Mammary epithelial cell (primary cell): ENCODE measurements at places on chromosomes 6 and 20. TPM values are rescaled to one million over a fixed set of nuclear protein-coding genes. Genes with fewer than 3 reads are reported as not detected.
A peak's percentile ranks its signal among the peaks of the same experiment; 100 is the strongest.

DNA sequence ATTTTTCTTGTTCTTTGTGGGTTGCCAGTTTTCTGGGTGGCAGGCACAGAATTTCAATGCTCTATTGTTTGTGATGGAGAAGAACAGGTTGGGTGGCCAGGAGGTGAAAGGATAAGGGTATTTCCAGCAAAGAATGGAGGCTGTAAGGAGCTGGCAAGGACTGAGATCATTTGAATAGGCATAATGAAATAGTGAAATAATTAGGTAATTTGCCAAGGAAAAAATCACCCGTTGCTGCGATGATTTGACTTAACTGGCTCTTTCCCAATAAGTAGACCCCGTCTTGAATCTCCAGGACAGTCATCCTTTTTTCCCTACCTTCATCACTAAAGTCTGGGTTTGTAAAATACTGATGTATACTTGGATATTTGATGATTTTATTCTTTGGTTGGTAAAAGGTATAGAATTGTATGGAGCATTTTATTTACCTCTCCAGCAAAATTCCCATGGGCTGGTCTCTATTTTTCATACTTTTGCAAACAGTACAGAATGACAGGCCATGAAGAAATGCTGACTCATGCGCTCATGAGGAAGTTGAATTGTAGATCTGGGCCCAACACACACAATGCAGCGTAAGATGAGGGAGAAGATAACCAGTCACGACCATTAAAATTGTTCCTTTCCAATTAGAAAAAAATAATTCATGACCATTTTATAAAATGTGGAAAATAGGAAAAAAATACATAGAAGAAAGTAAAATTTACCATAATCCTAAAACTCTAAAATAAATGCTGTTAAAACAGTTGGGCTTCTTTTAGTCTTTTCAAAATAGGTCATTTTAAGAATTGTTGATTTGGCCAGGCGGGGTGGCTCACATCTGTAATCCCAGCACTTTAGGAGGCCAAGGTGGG, 2.4 kb upstream of the GCNT2 start:
- peak; percentile 21 for DNase-seq

DNA sequence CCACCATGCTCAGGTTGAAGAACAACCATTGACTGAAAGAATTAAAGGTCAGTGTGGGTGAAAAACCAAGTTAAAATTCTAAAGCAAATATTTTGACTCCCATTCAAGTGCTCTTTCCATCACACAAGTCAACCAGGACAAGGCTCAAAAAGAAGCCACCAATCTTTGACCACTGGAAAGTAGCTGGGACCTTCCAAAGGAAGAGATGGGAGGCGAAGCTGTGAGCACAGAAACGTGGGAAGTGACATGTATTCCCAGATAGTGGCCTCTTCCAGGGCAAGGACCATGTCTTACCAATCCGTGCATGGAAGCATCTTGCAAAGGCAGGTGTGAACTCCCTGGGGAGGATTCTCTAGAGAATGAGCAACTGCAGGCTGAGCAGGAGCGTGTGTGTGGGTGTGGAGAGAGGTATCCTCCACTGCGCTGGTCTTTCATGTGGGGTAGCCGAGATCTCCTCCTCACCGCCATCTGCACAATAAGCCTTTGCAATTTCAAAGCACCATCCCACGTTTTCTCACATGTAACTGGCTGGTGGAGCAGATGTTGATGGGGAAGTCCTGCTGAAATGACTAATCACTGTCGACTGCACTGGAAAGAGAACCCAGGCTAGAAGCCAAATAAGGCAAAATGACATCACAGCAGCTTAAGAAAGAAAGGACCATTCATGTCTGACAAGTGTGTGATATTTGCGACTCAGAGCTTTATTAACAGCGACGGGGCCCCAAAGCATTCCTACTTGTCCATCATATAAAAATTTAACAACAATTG, 189.4 kb upstream of the RREB1 start:
- DNase-seq = peak; percentile 71

DNA sequence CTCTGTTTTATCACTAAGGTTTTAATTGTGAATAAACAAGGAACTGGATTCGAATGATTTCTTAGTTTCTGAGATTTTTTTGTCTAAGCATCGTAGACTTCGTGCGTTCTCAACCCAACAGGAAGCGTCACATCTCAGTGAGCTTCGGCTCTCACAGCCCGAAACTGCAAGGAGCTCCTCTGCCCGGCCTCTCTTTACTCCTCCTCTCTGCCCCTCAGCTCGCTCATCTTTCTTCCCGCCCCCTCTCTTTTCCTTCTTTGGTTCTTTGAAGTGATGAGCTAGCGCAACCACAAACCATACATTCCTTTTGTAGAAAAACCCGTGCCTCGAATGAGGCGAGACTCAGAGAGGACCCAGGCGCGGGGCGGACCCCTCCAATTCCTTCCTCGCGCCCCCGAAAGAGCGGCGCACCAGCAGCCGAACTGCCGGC, 480 bp upstream of the NT5E start:
- DNase-seq = peak; percentile 80

- no peak for DNase-seq
These were observed 42.5 kb downstream of the CD109 start for GRCh38 chr6:73738367-73739028.

DNA sequence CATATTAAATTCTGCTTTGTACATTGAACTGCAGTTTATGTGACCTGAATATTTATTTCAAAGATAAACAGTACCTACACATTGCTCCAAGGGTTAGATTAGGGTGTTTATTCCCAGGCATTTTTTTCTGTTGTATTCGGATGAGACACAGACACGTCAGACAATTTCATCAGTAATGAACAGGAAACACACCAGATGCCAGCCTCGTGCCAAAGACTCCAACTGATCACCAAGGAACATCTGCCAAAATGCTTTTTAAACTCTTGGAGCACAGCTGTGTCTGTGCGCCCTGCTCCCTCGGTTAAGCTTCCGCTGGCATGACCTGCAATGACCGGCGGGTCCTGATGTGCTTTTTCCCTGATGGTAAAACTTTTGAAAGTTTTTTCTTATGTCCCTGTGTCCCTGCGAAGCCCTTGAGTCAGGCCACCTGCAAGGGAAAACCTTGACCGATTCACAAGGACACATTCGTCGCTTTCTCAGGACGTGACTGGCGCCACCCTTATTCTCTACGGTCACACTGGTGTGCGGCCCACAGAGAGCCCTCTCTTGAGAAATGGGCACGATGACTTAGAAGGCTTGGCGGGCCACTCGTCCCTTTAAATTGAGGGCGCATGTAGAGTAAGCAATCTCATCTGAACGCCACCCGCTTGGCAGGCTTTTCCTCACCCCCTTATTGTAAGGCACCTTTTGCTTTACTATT, 173.9 kb downstream of the QKI start:
- DNase-seq = peak; percentile 56

- no peak for DNase-seq
These were observed 57.1 kb downstream of the SERAC1 start for GRCh38 chr6:158110986-158111385.

The FAM209B gene
- polyA plus RNA-seq = 0.22 TPM

The MRAP2 gene
- 1.4 TPM for polyA plus RNA-seq

- DNase-seq = no peak
These were observed 354.5 kb upstream of the SYNCRIP start for GRCh38 chr6:85997206-85997605.

GRCh38 chr20:16260911-16261310, 312.3 kb downstream of the KIF16B start:
- DNase-seq = no peak

The SSR1 gene
- polyA plus RNA-seq = 124 TPM

The HNF4A gene
- 0.06 TPM for polyA plus RNA-seq

- no peak for DNase-seq
These were observed 81.7 kb upstream of the TENT5A start for GRCh38 chr6:81834141-81834681.

DNA sequence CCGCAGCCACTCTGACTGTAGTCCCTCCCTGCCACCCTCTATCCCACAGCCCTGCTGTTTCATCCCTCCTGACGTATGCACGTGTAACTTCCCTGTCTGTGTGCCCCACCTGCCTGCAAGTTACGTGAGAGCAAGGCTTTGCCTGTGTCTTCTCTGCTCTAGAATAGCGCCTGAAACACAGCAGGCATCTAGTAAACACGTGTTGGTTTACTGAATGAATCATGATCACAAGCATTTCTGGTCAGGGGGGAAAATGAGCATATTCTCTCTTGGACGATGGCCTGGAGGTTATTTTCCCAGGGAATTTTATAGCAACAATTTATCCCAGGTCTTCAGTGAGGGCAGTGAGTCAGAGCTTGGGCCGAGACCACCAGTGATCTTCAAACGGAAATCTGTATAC, 38.3 kb downstream of the PSMG4 start:
- no peak for DNase-seq

The PI16 gene
- not detected for polyA plus RNA-seq

- DNase-seq = no peak
These were observed 39.0 kb downstream of the BCKDHB start for GRCh38 chr6:80145509-80145908.

GRCh38 chr6:75044846-75045245, 161.0 kb downstream of the COL12A1 start:
- DNase-seq = no peak

DNA sequence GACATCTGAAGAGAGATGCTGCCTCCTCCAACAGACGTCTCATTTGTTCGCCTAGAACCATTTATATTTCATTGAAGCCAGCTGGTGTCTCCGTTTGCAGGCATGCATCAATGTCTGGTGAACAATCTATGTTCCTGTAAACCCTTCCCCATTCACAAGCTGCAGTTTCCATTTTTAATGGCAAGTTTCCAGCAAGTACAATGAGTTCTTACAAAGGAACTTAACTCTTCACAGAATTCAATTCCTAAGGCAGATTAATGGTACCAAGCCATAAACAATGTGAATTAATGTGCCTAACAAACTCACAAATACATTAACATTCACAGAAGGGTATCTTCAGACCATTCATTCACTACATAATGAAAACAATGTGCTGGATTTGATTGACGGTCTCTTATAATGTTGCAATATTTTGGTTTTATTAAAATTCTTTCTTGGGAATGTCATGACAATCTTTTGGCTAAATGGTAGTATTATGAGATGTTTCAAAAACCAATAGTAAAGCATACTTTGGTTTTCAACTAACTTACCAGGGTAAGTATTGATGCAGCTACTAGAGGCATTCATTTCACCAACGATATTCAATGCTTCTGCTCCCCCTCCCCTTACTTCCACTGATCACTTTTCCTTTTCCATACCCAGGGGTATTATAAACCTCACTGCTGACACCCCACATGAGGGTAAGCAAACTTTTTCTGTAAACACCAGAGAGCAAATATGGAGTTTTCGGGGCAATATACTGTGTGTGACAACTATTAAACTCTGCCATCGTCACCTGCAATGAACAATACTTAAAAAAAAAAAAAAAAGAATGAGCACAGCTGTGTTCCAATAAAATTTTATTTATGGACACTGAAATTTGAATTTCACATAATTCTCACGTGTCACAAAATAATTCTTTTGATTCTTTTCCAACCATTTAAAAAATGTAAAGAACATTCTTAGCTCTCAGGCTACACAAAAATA, 4.2 kb downstream of the AKIRIN2 start:
- peak; percentile 27 for DNase-seq

The KCNQ2 gene
- polyA plus RNA-seq = not detected

DNA sequence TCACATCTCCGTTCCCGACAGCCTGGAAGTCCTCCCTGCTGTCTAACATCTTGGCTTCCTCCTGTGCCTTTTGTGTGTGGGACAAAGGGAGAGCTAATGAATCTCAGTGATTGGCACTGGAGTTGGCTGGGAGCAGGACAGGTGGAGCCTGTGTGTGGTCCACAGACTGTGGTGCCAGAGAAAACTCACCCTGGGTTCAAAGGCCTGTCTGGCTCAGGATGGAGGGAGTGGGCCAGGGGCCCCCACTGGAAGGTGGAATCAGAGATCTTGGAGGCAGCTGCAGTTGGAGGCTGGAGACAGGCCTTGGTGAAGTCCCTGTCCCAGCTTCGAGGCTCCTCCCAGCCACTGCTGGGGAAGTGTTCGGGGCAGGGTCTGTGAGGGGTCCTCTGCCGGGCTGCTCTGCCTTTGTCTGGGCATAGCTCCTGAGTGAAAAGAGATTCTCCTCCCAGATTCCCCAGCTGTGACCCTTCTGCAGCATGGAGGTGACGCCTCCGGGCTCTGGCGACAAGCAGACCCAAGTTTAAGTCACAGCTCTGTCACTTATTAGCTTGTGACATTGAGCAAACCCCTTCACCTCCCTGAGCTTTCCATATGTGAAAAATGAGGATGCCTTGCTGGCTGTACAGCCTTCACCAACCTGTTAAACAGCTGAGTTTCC, 13.9 kb upstream of the ITPR3 start:
- no peak for DNase-seq

- DNase-seq = no peak
These were observed 1.6 kb downstream of the B4GALT5 start for GRCh38 chr20:49712118-49712517.

The ANKRD66 gene
- not detected for polyA plus RNA-seq

DNA sequence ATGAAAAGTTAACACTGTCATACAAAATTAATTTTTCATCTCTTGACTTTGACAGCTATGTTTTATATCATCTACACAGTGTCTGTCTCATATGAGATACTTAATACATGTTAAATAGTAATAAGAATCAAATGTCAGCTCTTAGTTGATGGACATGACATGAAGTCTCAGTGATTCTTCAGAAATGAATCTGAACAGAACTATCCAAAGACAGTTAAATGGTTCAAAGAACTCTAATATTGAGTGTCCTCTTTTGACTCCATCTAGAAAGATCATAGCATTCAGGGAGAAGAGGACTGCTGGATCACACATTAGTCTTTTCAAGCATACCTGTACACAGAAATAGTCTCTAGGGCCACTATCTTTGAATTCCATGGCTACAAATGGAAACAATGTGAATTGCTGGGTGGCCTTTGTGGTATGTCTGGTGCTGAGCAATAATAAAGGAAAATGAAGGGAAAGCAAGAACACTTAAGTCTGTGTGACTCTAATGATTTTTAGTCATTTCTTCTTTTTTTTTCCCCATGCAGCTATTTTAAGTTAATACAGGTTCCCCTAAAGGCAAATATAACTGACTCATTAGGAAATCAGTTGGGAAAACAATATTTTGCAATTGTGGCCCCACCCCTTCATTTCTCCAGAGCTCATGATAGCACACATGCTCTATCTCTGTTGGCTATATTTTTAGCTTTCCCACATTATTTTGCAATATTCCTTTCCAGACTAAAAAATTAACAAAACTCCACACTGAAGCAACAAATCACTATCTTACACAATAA, 367.5 kb downstream of the GRIK2 start:
- DNase-seq = peak; percentile 89

DNA sequence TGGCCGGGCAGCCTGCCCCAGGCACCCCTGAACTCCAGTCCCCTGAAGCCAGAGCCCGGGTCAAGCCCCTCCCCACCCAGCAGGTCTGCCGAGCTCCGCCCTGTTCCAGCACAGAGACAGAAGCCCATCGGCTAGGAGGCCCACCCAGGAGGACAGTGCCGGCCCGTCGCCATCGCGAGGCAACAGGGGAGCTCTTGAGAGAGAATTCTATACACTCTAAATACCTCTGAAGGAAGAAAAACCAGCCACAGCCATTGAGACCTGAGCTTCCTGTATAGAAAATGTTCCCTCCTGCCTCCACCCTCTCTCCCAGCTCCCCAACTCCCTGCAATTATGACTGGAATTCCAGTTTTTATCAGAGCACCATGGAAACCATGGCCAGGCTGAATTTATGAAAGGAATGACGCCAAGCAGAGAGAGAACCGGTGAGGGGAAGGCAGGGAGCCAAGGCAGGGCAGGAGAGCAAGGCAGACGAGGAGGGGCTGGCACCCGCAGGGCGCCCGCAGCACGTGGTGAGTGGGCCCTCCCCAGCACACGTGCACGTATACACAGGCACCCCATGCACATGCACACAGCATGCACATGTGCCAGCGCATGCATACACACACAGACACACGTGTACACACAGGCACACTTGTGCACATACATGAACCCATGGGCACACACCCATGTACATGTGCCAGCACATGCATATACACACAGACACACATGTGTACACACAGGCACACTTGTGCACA, 27.6 kb upstream of the MRGBP start:
- DNase-seq = peak; percentile 20
